ENCODE measurements at places on chromosomes 1 and 21.

- no peak for DNase-seq
These were observed 121.9 kb downstream of the TIAM1 start for GRCh38 chr21:31222142-31222541.

- DNase-seq = no peak
These were observed 152.8 kb upstream of the ZRANB2 start for GRCh38 chr1:71233645-71234044.

DNA sequence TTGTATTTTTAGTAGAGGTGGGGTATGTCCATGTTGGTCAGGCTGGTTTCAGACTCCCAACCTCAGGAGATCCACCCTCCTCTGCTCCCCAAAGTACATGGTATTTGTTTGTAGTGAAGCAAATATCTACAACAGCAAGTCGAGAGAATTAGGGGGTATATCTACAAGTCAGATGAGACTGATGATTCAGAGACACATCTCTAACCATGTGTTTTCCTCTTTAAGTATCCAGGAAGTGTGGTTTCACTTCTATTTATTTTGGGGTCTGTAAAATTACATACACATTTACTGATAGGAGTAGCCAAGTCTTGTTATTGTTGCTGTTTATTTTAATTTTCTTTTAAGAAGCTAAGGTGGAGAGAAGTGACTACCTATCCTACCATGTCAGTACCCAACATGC, 44.9 kb downstream of the SGIP1 start:
- DNase-seq = no peak

DNA sequence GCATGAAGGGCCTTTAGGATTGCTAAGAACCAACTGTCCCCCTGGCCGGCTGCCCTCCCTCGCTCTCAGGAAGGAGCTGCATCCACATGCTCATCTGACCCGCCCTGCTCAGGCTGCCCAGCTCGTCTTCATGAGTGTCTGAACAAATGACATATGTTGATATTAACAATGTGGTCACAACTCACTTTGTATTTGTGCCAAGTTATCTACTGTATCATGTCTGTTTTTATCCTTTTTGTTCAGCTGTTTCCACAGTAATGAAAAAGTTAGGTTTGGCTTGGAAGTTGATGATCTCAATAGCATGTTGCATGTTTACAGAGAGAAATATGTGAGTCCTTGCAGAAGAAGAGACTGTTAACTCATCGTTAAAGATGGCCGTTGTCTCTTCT, 75.1 kb downstream of the PHTF1 start:
- DNase-seq = no peak

DNA sequence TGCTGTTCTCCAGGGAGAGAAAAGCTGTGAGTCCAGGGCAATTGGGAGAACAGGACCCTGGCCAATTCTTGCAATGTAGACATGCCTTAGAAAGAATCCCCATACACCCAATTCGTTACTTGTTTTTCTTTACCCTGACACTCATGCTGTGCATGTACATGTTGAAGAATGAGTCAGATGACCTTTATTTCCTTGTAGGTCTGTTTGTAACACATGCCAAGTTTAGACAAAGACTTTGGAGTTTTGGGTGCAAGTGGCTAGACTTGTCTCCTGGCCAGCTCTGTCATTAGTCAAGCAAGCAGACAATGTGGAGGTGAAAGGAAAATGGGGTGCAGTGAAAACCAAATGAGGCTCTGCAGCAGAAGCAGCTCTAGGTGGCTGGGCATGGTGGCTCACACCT, 38.1 kb downstream of the GNPAT start:
- no peak for DNase-seq

GRCh38 chr1:62716397-62716796, 28.2 kb upstream of the DOCK7 start:
- DNase-seq = no peak

- DNase-seq = no peak
These were observed 3.6 kb downstream of the CHAF1B start for GRCh38 chr21:36388835-36389234.

DNA sequence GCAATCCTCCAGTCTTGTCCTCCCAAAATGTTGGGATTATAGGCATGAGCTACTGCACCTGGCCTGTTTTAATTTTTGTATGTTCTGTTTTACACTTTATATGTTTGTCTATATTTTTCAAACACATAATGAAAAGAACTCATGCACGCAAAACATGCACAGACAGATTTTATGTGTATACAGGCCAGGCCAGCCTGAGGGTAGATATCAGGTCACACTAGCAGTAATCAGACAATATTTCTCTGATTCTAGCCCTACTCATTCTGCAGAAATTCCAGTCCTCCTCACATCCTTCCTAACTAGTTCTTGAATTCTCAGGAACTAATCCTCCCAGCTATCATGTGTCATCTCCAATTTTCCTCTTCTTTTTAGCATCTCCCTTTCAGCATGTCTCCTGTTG, 27.8 kb upstream of the PHGDH start:
- no peak for DNase-seq

All from activated CD8-positive, alpha-beta memory T cell treated with anti-CD3 and anti-CD28 coated beads, Interleukin-2, amount 50 U/mL, for 48 hours (primary cell).